Effector memory CD4-positive, alpha-beta T cell (primary cell): ENCODE measurements at places on chromosomes 7 and 10.

GRCh38 chr10:131854579-131855335, 46.1 kb upstream of the PPP2R2D start:
- DNase-seq: no peak

GRCh38 chr7:141695803-141696289, 6.1 kb downstream of the DENND11 start:
- DNase-seq: no peak

DNA sequence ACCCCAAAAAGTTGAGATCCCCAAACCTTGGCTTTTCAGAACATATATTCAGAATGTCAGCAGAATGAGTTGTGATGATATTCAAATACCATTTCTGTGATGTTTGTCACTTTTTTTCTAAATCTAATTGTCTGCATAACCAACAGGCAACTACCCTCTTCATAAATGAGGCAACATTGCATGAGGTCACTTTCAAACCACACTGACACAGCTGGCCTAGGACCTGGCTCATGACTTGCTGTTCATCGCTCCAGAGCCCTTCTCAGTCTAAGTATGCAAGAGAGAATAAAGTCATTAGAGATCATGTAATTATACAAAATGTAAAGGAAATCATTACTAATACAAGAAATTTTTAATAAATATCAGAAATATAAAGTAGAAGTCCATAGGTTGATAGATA, 681.9 kb downstream of the GRM8 start:
- no peak for DNase-seq

DNA sequence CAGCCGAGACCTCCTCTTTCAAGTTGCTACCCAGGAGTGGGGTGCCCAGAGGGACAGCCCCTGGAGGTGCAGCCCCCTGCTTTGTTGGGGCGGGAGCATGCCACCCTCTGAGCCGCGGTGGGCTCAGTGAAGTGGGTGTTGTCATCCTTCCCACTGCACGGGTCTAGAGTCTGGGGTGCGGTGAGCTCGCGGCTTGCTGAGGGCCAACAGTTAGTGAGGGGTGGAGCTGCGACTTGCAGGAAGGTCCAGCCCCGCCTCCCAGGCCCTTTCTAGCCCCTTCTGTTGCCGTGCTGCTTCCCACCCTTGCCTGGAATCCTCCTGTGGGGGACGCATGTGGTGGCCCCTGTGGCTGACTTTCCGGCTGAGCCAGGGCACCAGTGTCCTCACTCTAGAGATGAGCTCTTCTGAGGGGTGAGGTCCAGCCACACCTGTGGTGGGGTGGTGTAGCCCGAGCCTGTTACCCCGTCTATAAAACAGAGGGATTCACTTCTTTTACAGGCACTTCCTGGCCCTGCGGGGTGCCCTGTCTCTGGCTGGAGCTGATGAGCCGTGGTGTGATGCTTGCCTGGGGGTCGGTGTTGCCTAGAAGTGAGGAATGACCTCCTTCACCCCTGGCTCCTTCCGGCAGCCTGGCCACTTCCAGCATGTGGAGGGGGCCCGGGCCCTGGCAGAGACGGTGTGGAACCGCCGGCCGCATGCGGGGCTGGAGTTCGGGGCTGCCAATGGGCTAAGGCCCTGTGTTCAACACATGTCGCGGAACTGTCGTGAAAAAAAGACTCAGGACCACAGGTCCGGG, 127.9 kb downstream of the FAM53B start:
- no peak for DNase-seq

GRCh38 chr10:105210546-105210945, 569.5 kb downstream of the SORCS3 start:
- no peak for DNase-seq

GRCh38 chr10:106513352-106513771, 651.1 kb downstream of the SORCS1 start:
- no peak for DNase-seq

GRCh38 chr10:103506061-103506460, 12.6 kb downstream of the NEURL1 start:
- DNase-seq: no peak

- DNase-seq: no peak
Observed at GRCh38 chr7:106347229-106347833, 62.5 kb upstream of the NAMPT start.
